Fibroblast of pulmonary artery (primary cell): ENCODE measurements at places on chromosomes 2 and 18.
A peak's percentile ranks its signal among the peaks of the same experiment; 100 is the strongest.

DNA sequence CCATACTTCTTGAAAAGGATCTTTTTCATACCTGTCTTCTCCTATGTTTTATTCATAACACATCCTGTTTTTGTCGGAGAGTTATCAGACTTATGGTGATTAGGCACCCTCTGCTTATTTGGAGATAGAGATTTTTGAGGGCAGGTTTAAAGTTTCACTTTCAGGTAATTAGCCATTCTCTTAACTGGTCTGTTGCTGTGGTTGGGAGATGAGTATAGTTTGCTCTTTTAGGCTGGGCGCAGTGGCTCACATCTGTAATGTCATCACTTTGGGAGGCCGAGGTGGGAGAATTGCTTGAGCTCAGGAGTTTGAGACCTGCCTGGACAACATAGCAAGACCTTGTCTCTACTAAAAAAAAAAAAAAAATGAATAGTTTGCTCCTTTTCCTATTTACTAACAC lies 25.3 kb downstream of the SFTPB start:
- no peak for DNase-seq

GRCh38 chr2:109613922-109614714 lies at the start of the genes SEPTIN10 and SOWAHC:
SEPTIN10 (minus strand) TSS chr2:109613966; CDS start chr2:109613827, 139 bp downstream.
SOWAHC (plus strand) TSS chr2:109614364; CDS start chr2:109614490, 126 bp downstream.
- peak; percentile 100 for DNase-seq

DNA sequence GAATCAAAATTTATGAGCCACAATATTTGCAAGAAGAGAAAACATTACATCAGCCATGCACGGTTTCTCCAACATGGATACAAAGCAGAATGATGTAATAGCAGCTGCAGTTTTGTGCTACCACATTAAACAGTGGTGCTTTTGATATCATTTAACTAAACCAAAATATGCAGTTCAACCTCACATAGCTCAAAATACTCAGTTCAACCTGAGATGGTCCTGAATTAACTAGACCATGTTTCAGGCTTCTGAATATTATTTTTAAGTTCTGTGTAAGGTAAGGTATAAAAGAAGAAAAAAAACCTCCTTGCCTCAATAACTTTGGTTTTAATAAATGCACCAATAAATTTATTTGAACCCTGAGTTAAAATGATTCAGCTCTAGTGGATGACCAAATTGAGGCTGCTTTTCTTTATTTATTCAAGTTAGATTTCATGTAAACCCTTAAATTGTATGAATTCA lies 18.8 kb upstream of the TSPYL6 start:
- peak; percentile 69 for DNase-seq

GRCh38 chr2:155502766-155503165 lies 804.3 kb downstream of the KCNJ3 start:
- DNase-seq: no peak

DNA sequence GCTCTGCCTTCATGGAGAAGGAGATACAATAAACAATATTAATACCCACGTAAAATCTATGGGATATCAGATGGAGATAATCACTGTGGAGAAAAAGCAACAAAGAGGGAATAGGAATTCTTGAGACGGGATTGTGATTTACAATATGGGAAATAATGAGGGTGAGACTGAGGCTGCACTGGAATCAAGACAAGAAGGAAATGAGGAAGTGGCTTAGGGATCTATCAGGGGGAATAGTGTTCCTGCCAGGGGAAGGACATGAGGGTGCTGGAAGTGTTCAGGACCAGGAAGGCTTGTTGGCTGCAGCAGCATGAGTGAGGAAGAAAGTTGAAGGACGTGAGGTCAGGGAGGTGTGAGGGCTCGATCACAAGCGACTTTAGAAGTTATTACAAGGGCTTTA lies 182.4 kb downstream of the DYSF start:
- no peak for DNase-seq

DNA sequence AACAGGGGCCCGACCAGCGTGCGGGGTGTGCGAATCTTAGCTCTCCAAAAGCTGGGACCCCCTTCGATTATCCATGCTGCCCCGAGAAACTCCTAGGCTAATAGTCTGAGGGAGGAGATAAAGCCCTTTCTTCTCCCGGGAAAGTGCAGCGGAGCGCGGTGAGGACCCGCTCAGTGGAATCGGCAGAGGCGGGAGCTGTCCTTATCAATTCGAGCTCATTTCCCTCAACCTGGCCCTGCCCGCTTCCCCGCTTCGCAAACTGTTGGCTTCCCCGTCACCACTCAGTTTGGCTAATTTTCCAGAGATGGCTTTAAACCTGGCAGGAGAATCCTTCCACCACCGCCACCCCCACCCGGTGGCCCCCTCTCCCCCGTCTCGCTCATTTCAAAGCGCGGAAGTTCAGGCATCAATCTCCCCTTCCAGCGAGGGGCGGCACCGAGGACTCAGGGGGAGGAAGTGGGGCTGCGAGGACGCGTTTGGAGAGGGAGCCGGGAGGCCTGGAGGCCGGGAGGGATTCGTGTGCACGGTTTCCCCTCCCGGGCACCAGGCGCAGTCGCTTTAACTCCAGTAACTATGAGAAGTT lies 1.6 kb downstream of the KLHL14 start:
- DNase-seq: no peak

- no peak for DNase-seq
Measured at GRCh38 chr2:219634951-219635751, 7.7 kb downstream of the SLC4A3 start.

DNA sequence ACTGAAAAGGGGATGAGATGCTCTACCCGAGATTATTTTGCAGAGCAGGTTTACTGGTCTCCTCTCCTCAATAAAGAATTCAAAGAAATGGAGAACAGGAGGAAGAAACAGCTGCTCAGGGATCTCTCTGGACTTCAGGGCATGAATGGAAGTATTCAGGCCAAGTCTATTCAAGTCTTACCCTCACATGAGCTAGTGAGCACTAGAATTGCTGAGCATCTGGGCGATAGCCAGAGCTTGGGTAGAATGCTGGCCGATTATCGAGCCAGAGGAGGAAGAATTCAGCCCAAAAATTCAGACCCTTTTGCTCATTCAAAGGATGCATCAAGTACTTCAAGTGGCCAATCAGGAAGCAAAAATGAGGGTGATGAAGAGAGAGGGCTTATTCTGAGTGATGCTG lies 60.0 kb downstream of the PIKFYVE start:
- no peak for DNase-seq

GRCh38 chr2:26904839-26905238 lies 56.9 kb downstream of the DPYSL5 start:
- no peak for DNase-seq
